ENCODE measurements at places on chromosomes 7 and 10. TPM values are rescaled to one million over a fixed set of nuclear protein-coding genes. Genes with fewer than 3 reads are reported as not detected.
A peak's percentile ranks its signal among the peaks of the same experiment; 100 is the strongest.

The PPP1R3C gene
- total RNA-seq, result 0.44 TPM

The AMZ1 gene
- total RNA-seq, result not detected

GRCh38 chr7:141585592-141586510 lies 34.6 kb downstream of the AGK start:
- peak; percentile 47 for DNase-seq

The EPO gene
- not detected for total RNA-seq

DNA sequence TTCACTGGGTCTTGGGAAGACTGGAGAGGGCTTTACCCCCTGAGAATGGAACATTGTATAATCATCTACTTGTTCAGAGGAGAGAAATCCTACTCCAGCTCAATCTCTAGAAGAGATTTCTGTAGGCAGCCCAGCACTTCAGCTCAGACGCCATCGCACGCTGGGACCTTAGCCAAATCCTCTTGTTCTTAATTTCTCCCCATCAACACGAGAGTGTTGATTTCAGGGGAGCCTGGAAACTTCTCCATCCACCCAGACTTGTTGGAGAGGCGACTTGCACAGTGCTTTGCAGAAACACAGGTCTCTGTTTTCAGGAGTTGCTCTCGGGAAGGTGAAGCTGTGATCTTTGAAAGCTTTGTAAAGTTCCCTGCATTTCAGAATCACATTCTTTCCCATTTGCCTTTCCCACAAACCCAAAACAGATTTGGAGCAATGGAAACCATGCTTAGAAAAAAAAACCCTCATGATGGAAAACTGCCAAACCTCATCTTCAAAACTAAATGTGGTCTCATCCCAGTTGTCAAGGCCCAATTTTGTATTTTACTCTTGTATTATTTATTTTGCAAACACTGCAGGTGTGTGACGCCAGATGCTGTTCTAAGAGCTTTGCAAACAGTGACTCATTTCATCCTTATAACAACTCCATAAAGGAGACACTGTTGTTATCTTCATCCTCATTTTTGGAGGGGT lies 60.9 kb downstream of the CALML3 start:
- no peak for DNase-seq

The DBNL gene
- total RNA-seq, result 97.8 TPM

The CLCN1 gene
- not detected for total RNA-seq

DNA sequence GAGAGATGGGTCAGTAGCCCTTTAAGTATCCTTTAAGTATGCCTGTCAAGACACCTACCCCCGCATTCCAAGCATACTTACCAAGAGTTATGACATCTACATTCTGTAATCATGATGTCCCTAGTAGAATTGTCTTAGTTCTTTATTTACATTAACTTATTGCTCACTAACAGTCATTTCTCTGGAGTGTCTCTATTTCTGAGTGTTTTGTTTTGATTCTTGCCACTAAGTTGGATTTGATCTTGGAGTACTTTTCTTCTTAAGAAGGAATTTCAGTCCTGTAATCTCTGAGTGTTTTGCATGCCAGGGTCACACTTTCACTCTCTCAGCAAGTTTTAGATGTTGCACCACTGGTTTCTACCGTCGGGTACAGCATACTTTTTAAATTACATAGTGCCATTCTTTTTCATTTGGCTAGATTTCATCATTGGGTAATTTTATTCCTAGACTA lies 1053.9 kb downstream of the KCNMA1 start:
- no peak for DNase-seq

DNA sequence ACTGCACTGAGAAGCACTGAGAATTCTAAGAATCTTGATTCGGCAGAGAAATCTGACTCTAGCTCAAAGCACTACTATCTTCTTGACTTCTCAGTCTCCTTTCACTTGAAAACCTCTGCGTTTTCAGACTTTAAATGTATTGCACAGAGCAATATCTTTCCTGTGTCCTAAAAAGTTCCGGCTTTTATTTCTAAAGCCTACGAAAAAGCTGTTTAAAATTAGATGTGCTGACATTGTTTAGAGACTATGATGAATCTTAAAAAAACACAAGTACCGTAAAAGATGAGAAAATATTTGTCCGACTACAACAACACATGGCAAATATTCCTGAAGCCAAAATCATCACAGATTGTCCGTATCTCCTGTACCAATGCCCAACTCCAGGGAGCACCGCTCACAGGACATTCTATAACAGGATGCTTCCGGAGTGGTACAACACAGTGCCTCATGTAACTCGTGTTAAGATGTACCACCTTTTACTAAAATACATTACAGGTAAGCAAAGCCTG lies 136.9 kb downstream of the CUBN start:
- DNase-seq, result peak; percentile 67

DNA sequence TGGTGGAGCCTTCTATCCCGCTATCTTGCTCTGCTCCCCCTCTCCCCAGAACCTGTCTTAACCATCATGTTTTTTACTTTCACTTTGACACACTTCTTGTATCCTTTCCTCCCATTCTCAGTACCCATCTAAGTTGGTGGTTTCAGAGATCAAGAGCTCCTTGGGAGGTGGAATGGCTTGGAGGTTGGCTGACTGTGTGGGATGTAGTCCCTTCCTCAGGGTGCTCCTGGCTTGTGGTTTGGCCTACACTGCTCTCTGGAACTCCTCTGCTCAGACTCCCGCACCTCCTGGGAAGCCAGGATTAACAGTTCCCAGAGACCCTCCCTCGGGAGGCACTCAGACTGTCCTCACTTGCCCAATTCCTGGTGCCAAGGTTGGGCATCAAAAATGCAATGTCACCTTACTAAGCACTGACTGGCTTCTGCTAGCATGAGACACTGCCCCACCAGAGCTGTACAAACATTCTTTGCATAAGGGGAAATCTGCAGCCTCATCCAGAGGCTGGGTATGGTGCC lies 93.1 kb upstream of the NAMPT start:
- no peak for DNase-seq

- DNase-seq, result no peak
These were observed 140.8 kb downstream of the ETV1 start for GRCh38 chr7:13848681-13849131.

The RARRES2 gene
- 2.8 TPM for total RNA-seq

GRCh38 chr7:131480384-131481315 lies 75.8 kb downstream of the PODXL start:
- DNase-seq, result peak; percentile 81

GRCh38 chr10:21352886-21353285 lies 172.6 kb downstream of the SKIDA1 start:
- DNase-seq, result no peak

DNA sequence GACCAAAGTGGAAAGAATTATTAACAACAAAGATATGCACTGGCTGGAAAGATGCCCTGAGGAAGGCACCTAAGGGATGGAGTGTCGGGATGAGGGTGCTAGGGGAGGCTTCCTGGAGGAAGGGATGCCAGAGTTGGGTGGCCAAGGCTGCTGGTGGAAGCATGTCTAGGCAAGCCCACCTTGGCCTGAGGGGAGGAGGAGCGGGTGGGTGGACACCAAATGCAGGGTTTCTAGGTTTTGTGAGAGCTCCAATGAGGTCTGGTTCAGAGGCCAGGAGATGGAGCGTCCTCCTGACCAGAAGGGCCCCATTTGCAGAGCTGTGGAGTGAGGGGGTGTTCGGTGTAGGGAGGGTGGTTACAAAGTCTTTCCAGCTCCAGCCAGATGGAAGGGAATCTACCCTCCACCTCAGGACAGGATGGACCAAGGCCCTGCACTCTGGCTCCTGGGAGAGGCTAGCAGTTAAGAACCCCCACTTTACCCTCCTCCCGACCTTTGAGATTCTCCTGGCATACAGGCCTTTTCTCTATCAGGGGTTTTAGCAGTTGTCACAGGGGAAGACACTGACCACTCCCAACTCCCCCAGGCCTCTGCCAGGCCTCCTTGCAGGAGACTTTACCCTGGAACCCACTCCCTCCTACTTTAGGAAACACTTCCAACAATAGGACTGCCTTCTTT lies 3.0 kb upstream of the DDIT4 start:
- no peak for DNase-seq

DNA sequence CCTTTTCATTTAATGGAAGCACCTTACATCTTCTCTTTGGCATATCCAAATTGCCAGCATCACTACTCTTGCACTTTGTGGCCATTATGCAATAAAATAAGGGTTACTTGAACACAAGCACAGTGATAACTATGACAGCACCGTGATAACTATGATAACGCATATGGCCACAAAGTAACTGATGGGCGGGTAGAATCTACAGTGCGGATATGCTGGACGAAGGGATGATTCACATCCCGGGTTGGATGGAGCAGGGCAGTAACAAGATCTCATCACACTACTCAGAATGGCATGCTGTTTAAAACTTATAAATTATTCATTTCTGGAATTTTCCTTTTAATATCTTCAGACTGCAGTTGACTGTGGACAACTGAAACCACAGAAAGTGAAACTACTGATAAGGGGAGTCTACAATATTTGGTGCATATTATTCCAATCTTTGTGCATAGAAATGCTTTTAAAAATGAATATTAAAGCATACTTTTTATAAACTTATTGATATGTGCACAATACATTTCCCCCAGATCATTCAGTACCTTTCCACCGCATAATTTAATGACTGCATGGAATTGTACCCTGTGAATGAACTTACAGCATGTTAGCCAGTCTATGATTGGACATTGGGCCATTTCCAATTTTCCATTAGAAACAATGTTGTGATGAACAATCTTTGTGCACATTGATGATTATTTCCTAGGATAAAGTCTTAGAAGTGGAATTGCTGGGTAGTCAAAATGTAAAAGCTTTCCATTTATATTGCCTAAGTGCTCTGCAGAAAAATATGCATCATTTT lies 136.4 kb downstream of the WNT2 start:
- DNase-seq, result no peak

DNA sequence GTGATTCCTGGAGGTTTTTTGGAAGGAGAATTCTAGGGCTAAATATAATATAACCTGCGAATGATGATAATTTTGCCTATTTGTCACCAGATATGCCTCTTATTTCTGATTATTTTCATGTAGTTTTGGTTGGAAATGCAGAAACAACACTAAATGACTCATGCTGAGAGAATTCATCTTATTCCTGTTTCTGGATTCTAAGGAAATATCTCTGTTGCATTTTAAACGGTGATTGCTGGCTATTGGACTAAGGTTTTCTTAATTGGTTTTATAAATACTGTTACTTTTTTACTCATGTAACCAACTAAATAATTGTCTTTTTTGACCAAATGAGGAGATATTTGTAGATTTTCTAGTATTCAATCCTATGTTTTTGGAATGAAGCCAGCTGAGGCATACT lies 204.9 kb upstream of the NPSR1 start:
- no peak for DNase-seq

The OR2A12 gene
- total RNA-seq, result not detected

GRCh38 chr7:77797734-77798393 lies 370 bp downstream of the TMEM60 start:
- DNase-seq, result peak; percentile 68

GRCh38 chr10:124632064-124632531 lies 112.1 kb downstream of the FAM53B start:
- DNase-seq, result peak; percentile 67

The RGS10 gene
- 8.7 TPM for total RNA-seq

DNA sequence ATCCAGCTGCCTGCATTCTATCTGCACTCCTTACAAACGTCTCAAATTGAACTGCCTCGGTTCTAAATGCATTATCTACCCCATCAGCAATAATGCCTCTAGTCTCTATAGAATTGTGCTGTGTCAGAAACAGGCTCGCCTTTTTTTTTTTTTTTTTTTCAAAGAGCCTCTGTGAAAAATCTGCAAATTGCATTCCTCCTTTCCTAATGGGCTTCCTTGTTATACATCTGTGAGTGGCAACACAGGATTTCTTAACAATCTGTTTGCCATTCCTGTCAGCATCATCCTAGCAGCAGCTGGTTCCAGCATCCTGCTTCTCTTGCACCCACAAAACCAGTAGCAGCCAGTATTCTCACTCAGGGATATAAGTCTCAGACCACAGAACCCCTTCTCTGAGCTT lies 413.5 kb upstream of the SEMA3D start:
- no peak for DNase-seq

DNA sequence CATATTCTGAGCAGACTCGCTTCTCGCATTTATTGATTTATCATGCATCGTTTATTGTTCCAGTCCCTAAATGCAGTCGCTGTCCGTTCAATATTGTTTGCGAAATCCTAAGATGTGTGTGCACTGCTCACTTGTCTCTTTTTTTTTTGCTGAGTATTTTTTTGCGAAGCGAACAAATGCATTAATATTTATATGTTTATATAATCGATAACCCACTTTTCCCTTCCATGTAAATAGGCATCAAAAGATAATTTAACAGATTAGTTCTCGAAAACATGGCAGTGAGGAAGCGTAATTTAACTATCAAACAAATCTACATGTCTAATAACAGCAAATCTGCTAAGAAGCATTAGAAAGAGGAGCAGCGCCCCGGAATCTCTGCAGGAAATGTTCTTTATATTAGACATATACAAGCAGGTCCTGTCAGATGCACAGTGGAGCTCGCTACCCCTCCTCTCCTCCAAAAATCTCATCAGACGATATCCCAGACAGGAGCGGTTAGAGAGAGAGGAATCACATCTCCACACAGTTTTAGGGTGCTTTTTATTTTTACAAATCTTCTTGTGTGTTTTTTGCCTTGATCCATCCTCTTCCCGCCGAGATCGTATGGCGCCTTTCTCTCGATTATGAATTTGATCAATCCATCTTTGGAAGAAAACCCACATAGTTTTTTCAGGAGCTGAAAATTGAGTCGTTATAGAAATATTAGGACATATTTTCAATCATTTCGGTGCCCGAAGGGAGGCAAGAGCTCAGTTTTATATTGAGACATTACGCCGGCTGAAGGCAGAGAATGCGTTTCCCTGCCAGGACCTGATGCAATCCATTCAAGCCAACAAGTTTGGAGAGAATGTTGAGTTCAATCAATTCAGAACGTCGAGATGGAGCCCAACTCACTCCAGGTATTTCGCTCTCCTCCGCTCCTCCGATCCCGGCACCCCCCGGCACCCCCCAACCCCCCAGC lies at the start of gene ARID5B:
TSS of gene ARID5B (plus strand) at position 871 of the 964 bp plus-strand sequence. CDS start at position 882, 11 bp downstream.
- peak; percentile 69 for DNase-seq

DNA sequence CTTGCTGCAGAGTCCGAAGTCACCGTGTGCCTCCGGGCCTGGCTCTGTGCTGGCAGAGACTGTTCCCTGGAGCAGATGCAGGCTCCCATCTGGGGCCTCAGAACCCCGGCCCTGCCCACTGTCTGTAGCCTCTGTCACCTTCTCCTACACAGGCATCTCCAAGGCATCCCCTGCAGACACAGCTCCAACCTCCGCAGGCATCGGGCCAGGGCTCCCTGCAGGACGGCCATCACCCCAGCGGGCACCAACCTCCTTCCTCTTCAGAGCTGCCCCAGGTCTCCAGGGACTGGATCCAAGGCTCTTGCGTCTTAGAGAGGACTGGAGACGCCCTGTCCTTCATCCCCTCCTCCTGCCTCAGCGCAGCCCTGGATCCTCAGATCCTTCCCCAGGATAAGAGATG lies 69.9 kb upstream of the MYL10 start:
- no peak for DNase-seq

GRCh38 chr7:38978491-38978890 lies 782 bp downstream of the POU6F2 start:
- no peak for DNase-seq

Measured in lung microvascular endothelial cell (primary cell).